ENCODE measurements at places on chromosomes 3 and 15.
A peak's percentile ranks its signal among the peaks of the same experiment; 100 is the strongest.

DNA sequence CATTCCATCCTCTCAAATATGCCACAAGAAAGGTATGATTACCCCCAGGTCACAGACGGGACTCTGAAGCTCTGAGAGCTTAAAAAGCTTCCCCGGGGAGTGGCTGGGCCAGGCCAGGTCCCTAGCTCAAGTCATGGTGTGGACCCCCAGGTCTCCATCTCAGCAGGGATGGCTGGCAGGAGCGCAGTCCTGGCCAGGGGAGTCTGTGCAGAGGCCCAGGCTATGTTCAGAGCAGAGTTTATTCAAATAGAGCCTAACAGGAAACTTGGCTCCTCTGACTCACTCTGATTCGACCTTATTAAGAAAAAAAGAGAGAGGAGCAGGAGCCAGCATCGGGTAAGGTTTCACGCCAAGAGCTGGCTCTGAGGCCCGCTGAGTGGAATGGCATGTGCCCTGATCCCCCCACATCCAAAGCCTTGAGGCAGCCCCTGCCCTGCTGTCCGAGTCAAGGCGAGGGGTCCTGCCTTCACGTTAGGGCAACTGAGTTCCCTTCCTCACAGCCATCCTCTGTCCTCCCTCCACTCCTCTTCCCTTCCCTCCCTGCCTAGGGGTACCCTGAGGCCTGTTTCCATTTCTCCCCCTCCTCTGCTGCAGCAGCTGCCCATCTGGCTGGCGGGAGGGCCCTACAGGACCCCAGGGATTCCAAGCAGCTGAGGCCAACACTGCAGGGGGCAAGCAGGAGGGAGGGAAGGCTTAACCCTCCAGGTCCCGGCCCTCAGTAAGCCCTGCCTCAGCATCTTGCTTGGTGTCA lies 1.9 kb upstream of the LOXL1 start:
- no peak for DNase-seq

GRCh38 chr3:154776549-154777225 lies 303.4 kb upstream of the MME start:
- DNase-seq, result peak; percentile 75

DNA sequence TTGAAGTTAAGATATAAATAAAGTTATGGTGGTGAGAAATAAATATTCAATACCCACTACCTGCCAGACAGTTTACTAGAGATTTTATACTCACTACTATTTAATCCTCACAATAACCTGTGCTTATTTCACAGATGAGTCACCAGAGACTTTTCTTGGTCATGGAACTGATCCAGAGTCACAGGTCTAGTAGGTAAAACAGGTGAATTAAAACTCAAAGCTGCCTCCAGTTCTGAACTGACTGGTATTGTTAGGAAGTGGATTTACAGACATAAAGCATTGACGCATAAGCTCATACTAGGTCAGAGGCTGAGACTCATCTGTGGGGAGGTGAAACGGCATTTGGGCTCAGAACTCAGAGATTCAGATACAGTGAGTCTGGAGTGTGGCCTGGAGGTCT lies 1009.9 kb downstream of the AGBL1 start:
- no peak for DNase-seq

DNA sequence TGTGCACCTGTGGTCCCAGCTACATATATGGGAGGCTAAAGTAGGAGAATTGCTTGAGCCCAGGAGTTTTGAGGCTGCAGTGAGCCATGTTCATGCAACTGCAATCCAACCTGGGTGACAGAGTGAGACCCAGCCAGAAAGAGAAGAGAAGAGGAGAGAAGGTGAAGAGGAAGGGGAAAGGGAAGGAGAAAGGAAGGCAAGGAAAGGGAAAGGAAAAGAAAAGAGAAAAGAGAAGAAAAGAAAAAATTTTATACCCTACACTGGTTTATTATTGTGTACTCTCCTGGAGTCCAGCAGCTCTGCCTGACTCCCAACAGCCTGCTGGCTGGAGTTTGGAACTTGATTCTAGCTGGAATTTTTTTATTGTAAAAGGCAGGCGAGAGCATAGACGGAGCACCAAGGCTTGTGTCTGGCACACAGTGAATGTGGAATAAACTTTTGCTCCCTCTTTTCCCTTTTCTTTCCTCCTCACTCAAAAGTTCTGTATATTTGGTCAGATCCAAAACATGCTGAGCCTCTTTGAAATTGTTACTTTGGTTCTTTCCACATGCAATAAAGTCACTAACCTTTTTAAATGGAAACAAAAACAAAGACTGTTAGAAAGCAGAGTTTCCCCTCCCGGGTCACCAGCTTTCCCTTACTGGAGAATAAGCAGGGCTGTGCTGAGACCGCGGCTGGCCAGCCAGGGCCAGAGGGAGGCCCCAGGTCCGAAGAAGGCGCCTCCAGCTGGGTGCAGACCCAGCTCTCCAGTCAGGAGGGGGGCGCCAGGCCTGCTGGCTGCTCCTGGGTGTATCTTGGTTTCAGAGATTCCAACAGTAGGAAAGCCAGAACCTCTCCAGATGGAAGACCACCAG lies 9.9 kb downstream of the THSD4 start:
- DNase-seq, result no peak

DNA sequence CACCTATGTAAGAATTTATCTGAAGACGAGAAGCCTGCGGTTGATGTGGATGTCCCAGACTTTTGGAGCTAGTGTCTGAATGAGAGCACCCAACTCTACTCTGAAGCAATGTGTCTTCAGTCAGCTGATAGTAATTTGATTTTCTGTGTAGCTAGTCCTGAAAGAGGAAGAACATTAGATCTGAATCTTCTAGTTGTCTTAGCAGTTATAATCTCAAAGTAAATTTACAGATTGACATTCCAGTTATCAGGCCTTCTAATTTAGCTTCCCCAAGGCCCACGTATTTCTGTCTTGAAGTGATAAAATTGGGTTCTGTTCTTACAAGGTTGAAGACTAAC lies 1.5 kb downstream of the TCAIM start:
- no peak for DNase-seq

DNA sequence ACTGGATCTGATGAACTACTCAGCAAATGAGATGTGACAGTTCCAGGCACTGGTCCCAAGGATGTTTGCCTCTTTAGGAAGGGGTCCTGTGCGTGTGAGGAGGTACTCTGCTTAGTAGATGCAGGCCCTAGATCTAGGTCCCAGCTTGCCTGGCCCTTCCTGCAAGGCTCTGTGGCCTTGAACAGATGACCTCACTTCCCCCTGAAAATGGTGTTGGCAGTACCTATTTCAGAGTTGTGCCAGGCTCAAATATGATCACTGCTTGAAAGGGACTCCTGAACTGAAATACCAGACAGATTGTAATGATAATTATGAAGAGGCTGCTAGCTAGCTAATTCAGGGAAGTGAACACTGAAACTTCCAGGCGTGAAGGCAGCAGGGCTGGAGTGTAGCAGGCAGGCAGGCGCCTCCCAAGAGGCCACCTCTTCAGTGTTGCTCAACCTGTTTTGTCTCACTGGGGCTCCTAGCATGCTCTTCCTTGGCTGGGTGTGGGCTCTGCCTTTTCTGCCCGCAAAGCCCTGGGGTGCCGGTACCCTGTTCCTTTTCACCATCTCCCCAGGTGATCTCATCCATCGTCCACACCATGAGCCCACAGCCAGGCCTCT lies 24.1 kb upstream of the CPNE9 start:
- DNase-seq, result no peak

GRCh38 chr3:95277613-95278012 lies 1214.8 kb downstream of the NSUN3 start:
- no peak for DNase-seq

GRCh38 chr3:12484983-12485327 lies 675 bp downstream of the TSEN2 start:
- no peak for DNase-seq

- DNase-seq, result peak; percentile 61
Observed at GRCh38 chr3:99753268-99753975, 64.2 kb upstream of the CMSS1 start.

GRCh38 chr3:44989636-44990373 lies 13.8 kb downstream of the EXOSC7 start:
- no peak for DNase-seq

- no peak for DNase-seq
Observed at GRCh38 chr3:186920301-186920700, 10.0 kb upstream of the ST6GAL1 start.

- no peak for DNase-seq
Observed at GRCh38 chr15:85897895-85898717, 103.4 kb upstream of the KLHL25 start.

DNA sequence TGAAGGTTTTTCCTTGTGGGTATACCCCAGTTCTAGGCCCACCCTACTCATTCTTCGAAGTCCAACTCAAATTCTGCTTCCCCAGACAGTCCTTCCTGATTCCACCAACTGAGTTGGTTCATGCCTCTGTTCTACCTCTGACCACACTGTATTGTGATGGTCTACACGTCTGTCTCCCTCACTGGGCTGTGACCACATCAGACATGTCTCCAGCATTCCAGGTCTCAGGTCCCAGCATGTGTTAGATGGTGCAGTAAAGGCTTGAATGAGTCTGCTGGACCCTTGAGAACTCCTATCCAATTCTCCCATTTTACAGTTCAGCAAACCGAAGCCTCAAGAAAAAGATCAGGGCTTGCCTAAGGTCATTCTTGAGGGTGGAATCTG lies 2.8 kb upstream of the ATP2B2 start:
- DNase-seq, result no peak

DNA sequence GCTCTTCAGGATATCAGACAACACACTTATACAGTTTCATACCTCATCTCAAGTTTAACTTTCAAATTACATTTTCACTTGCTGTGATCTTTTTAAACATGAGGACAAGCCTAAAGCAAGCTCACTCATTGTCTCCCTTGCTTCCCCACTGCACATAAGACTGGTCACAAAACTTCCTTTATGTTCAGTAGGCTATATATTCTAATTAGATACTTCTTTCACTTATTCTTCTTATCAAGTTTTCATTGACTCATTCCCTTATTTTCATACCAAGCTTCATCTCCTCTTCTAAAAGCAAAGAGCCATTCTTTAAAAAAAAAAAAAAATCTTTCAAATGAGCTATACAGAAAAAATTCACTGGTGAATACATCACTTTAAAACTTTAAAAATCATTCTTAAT lies 62.6 kb downstream of the ESYT3 start:
- DNase-seq, result no peak

DNA sequence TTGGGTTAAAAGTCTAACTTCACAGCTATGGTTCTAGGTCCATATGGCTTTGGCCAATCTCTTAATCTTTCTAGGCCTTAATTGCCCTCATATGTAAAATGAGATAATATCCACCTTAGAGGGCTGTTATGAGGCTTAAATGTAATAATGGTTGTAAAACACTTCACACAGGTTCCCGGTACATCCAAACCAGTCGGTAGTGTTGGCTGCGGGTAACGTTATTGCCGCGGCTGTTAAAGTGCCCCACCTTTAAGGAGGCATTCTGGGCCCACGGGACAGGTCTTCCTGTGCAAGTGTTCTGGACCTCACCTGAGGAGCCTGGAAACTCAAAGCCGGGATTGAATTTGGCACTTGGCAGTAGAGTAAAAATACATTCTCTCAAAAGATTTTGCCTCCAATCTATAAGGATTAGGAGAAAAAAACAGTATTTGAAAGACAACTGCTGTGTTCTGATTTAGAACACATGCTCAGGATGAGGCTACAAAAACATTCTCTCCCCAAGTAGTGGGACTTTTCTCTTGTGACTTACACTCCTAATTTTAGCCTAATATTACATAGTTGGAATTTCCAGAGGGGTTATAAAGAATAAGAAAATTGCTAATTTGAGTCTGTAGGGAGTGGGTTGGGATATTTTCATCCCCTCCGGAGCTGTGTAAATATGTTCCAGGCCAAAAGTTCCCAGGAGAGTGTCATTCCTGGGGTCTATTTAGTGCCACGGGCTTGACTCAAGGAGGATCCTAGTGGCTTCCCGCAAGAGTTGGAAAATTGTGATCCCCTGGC lies 44.9 kb upstream of the TSEN2 start:
- no peak for DNase-seq

GRCh38 chr15:69511015-69511414 lies 58.4 kb downstream of the RPLP1 start:
- no peak for DNase-seq

- no peak for DNase-seq
Observed at GRCh38 chr3:149895339-149895738, 75.4 kb downstream of the PFN2 start.

DNA sequence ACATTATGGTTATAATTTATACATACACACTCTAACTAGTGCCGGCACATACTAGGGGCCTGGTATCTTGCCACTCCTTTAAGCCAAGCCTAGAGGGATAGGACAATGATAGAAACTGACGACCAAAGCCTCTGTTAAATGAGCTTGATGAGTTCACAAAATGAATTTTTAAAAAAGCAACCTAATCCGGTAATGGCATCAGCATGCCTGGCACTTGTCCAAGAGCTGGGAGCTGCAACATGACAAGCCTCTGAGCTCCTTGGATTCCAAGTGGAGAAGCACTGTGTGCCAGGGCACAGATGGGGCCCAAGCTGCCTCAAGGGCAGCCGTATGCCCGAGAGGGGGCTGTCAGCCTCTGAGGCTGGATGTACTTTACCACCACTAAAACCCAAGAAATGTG lies 9.7 kb downstream of the ETV5 start:
- DNase-seq, result no peak

DNA sequence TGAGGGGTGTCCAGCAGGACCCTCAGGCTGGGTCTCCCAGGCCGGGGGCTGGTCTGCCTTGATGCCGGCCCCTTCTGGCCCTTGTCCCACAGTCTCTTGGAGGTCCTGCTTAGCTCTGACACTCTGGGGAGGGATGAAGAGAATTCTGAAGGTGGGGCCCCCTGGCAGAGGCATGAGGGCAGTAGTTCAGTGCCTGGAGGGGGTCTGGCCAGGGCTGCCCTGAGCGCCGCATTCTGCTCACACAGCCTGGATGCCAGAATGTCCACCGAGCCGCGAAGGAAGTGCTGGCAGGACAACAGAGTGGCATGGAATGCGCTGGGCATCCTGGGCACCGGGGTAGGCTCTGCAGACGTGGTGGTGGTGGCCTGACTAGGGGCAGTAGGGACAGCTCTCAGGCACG lies 55.5 kb downstream of the SMAD6 start:
- no peak for DNase-seq

DNA sequence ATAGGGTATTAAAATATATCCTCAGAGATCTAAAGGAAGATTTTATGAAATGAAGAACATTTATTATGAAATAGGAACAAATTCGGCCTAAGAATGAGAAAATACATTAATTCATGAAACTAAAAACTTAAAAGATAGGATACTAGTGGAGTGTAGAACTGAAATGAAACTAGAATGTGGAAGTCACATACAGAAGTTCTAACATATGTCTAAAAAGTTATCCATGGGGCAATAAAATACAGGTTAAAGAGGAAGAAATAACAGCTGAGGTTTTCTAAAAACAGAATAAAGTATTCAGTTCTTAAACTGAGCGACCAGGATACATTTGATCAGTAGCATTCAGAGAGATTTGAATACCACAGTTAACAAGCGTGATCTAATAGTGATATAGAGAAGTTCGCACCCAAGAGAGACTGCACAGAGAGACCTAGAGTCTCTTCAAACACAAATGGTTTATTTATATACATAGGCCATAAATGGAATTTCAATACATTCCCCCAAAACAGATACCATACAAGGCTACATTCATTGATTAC lies 85.9 kb downstream of the FEZF2 start:
- no peak for DNase-seq

Data from COR-L47 (cell line).